ENCODE measurements at places on chromosomes 7 and 10.
A peak's percentile ranks its signal among the peaks of the same experiment; 100 is the strongest.

- no peak for DNase-seq
Measured at GRCh38 chr7:39153113-39153512, 175.4 kb downstream of the POU6F2 start.

GRCh38 chr10:98576096-98576495, 129.4 kb upstream of the HPS1 start:
- no peak for DNase-seq

GRCh38 chr10:35103882-35104281, 13.7 kb upstream of the CUL2 start:
- DNase-seq = no peak

DNA sequence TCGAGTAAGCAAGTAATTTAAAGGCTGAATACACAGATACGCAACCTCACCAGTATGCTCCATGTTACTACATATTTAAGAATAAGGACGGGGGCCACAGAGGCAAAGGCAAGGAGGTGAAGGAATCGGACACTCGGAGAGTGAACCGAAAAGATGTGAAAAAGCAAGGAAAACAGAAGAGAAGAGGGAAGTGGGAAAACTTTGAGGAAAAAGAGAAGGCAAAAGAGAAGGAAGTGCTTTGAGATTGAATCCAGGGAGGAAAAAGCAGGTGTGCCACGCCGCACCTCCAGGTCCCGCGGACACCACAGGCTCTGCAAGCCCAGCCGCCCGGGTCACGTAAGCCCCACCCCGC, 367 bp upstream of the AVL9 start:
- DNase-seq = no peak

DNA sequence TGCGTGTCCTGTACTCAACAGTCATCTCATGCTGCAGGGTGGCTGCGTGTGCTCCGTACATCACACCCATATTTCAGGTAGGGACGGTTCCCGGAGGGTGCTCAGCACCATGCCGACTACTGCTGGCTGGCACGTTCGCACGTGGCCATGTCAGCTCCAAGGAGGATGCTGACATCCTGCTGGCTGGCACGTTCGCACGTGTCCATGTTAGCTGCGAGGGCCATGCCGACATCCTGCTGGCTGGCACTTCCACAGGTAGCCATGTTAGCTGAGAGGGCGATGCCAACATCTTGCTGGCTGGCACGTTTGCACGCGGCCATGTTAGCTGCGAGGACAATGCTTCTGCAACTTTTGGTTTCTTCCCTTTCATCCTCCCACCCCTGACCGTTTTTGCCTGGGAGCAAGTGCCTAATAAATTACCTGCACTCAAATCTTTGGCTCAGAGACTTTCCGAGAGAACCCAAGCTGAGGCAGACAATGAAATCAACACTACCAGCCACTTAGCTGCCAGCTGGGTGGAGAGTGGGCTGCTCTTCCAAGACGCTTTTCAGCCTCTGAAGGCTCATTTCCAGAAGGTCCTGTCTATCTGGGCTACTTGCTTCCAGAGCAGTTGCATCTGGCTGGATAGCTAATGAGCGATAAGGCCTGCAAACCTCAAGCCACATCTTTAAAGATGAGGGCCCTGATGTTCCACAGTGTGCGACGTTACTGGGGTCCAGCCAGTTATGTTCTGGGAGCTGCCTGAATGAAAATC, 104.6 kb downstream of the WDR37 start:
- DNase-seq = no peak

- peak; percentile 34 for DNase-seq
Measured at GRCh38 chr10:102220612-102221011, 5.5 kb upstream of the ELOVL3 start.

DNA sequence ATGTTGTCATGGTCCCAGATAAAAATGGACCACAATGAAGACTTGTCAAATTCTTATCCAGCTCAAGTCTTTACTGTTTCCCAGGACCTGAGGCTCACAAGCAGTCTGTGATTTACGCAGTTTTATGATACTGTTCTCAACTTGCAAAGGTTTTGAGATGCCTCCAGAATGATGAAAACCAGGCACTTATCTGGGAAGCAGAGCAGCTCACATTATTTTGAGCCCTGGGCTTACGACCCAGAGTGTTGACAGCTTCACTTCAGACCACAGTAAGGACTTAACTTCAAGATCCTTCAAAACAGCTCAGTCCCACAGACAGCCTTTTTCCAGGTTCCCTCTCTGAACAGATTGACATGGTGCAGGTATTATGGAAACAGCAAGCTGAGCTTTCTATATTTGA, 236.1 kb downstream of the RNLS start:
- DNase-seq = no peak

DNA sequence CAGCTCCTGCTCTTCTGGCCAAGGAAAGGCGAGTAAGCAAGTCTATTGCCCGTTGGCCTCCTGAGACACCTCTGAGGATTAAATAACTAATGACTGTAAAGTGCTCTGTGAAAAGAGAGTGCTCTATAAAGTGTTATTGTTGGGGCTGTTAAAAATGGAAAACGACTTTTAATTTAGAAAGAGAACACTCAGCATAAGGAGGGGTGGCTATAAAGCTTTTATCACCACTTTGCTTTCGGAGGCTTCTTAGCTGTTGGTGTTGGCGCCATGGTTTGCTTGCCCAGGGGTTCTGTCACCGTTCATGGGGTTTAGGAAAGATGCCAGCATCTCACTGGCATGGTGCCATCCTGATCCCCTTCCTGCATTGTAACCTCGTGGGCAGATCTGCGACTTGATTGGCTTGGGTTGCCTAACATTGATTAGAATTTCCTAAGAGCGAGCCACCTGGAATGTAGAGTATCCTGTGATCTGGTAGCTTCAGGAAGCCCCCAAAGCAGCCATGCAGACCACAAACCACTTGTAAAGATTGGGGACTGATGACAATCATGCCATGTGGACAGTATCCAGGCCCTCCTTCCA, 509.9 kb downstream of the LRMDA start:
- no peak for DNase-seq

DNA sequence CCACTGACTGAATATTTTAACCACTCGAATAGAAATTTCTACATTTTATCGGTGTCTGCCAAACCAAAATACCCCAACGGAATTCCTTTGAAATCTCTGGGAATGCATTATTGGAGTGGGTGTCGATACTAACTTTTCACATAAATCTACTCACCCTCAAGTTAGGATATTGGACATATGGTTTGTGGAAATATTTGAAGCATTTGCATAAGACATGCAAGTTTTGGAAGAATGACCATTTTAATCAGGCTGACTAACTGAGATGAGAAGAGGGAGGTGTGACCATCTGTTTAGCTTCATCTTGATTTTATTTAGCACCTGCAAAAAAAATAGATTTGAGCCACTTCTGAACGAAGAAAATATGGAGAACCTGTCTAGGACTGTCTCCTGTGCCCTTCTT, 61.2 kb downstream of the KLF6 start:
- DNase-seq = no peak

DNA sequence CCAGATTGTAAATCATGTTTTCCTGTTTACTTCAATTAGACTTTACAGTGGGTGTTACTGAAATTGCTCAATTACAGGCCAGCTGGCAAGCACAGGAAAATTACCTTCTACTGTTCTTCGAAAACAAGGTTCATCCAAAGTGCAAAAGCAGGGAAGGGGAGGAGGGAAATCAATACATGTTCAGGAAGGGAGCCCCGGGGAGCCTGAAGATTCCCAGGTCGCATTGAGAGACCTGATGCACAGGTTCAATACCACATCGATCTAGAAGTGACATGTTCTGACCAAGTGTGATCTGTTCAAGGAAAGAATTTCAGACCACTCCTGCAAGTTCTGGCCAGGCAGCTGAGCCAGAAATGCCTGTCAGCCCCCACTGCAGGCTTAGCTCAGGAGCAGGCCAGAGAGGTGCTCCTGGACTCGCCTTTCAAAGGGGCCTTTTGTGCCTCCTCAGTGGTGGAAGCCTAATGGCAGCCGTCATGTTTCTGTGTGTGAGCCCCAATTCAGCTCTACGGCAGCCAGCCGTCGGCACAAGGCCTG, 35.9 kb downstream of the FAM53B start:
- no peak for DNase-seq

GRCh38 chr10:53370347-53370746, 597.8 kb upstream of the MBL2 start:
- DNase-seq = no peak

DNA sequence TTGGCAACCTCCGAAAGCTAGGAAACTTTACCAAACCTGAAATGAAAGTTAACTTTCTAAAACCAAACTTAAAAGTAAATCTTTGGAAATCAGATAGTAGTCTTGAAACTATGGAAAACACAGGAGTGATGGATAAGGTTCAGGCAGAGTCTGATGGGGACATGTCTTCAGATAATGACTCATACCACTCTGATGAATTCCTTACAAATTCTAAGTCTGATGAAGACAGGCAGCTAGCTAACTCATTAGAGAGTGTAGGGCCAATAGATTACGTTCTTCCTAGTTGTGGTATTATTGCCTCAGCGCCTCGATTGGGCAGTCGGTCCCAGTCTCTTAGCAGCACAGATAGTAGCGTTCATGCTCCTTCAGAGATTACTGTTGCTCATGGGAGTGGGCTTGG, 45.9 kb downstream of the MCMBP start:
- peak; percentile 33 for DNase-seq

DNA sequence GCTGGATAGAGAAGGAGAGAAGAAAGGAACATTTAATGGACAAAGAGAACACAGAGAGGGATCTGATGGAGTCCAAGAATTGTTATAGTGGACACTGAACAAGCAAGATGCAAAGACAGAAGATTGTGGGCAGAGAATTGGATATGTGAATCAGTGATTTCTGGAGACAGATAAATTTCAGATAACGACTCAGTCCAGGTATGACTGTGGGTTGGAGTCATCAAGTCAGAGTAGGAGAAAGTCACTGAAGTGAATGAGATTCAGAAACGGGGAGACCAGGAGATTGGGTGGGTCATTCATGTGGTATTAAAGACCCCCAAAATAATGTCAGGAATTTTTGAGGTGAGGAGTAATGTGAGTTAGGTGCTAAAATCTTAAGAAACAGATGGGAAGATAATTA, 23.0 kb downstream of the ASB4 start:
- DNase-seq = no peak

DNA sequence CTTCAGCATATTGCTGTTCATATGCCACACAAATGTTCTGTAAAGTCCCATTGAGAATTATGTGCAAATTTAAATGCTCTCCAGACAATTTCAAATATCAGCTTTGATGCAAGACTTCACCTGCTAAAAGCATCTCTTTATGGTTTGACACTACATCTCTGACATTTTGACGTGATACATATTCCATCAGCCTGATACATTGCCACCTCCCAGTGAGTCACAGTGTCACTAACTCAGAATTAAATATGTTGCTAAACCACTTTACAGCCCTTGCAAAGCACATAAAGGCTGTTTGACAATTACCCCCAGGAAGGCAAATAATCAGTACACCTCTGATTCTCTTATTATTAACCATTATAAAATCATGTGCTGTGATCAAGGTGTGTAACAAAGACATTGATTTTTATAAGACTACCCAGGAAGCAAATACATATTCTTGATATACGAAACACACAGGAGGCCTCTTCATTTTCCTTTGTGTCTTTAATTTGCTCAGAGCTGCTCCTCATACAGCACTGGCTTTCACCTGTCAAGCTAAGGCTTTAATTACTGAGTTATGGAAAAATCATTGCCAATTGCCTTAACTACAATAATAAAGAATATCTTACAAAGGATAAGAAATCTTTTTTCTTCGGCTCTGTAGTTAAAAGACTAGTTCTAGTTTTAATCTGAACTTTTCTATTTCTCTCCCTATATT, 547.5 kb upstream of the C7orf33 start:
- no peak for DNase-seq

DNA sequence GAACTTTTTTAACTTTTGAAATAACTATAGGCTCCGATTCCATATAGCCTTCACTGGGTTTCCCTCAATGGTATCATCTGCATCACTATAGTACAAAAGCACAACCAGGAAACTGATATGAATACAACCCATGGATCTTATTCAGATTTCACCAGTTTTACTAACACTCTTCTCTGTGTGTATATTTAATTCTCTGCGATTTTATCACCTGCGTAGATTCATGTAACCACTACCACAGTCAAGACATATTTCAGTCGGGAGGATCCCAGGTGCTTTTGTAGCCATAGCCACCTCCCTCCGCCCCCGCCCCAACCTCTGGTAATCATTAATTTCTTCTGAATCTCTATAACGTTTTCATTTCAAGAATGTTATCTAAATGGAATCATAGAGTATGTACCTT, 82.8 kb upstream of the C7orf33 start:
- no peak for DNase-seq

DNA sequence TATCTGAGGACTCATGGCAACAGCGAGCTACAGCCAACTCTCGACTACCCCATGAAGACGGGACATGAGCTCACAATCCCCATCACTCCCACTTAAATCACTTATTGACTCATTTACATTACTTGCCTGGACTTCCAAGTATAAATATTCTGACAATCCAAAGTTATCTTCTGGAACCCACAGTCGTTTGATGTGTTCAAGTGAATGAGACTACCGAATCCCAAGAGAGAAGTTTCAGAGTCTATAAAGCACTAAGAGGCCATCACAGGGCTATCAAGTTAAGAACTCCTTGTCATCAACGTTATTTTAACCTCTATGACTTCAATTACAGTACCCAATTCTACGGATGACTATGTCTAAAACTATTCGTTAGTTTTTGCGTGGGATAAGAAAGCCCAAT, 11.5 kb upstream of the ANAPC16 start:
- DNase-seq = no peak

DNA sequence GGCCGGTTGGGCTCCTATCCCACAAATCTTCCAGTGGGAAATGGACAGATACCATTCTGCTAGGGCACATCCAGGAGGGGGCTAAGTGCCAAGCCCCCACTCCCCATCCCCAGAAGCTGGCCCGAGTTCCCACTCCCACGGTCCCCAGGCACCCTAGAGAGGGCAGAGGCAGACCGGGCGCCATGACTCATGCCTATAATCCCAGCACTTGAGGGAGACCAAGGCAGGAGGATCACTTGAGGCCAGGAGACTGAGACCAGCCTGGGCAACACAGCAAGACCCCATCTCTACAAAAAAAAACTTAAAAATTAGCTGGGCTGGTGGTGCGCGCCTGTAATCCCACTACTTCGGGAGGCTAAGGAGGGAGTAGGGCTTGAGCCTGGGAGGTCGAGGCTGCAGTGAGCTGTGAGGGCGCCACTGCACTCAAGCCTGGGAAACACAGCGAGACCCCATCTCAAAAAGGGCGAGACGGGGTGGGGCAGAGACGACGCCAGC, 870 bp downstream of the GNA12 start:
- DNase-seq = no peak

DNA sequence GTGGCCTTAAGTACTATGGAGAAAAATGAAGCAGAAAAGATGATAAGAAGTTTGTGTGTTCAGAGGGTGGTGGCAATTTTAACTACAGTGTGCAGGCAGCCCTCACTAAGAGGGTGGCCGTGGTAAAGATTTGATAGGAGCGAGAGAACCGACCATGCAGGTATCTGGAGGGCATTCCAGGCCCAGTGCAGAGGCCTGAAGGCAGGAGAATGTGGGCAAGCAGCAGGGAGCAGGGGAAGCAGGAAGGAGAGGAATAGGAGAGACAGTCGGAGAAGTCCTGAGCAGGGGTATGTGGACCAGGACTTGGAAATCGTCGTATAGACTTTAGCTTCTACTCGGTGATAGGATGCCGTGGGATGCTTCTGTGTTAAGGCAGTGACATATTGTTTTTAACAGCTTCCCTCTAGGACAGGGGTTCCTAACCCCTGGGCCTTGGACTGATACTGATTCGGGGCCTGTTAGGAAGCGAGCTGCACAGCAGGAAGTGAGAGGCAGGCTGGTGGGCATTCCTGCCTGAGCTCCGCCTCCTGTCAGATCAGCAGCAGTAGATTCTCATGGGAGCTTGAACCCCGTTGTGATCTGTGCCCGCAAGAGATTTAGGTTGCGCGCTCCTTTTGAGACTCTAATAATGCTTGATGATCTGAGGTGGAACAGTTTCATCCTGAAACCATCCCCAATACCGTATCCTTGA, 227.2 kb downstream of the CCDC3 start:
- no peak for DNase-seq

- no peak for DNase-seq
Measured at GRCh38 chr10:121294630-121295029, 303.6 kb downstream of the FGFR2 start.
